Stimulated activated CD4-positive, alpha-beta T cell treated with anti-CD3 and anti-CD28 coated beads, Interleukin-1b, Interleukin-23, amount 100 ng/mL, for 1 hour (primary cell): ENCODE measurements at places on chromosomes 2 and 18.

DNA sequence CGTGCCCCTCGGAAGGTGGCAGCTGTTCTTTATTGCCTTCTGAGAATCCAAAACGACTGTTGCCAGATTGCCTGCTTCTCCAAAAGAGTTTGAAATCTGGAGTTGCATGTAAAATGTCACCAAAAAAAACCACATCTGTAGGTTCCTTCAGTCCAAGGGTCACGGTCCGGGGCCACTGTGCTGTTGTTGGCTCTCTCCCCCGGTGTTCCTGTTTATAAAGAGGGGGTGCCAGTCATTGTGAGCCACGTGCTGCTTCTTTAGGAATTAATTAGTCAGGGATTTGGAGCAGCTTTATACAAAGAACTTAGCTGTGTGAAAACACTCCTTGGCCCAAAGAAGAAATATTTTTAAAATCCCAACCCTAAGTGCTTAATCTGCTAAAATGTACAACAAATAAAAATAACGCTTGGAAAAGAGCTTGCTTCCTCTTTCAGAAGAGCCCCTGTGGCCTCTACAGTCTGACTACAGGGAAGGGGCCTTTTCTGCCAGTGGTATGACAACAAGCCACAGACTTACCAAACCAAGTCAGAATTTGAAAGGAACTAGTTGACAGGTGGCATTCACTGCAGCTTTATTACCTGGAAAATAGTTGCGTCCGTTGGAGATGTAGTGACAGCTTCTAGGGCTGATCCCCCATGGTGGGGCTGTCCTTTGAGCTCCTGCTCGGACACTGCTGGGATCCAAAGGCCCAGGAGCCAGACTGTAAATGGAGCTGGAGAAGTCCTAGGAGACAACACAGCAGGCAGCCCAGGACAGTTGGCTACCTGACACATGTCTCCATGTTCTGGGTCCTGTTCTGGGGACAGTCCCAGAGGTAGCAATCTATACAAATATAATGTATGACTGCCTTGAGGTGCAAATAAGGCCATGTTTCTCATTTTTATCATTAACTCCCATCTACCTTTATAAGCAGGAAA is 84.5 kb upstream of the SLC1A4 start:
- DNase-seq = no peak

DNA sequence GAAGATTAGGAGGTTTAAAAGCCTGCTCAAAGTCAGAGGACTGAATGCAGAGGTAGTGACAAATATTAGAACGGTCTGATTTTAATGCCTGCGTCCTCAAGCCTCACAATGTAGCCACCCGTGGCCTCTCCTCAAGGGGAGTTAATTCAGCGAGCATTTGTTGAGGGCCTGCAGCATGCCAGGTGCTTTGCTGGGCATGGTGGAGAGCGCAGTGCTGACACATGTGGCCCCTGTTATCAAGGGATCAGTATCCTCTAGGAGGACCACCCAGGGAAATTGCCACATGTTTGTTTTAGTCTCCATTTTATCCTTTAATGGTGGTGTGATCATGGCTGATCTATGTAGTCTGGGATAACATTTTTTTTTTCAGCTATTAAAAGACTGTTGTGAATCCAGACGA is 19.2 kb downstream of the PMAIP1 start:
- DNase-seq = no peak

- DNase-seq = no peak
These were observed 253.7 kb downstream of the DYM start for GRCh38 chr18:49206717-49207116.

GRCh38 chr2:241036397-241036963 is 38.1 kb downstream of the SNED1 start:
- DNase-seq = no peak

DNA sequence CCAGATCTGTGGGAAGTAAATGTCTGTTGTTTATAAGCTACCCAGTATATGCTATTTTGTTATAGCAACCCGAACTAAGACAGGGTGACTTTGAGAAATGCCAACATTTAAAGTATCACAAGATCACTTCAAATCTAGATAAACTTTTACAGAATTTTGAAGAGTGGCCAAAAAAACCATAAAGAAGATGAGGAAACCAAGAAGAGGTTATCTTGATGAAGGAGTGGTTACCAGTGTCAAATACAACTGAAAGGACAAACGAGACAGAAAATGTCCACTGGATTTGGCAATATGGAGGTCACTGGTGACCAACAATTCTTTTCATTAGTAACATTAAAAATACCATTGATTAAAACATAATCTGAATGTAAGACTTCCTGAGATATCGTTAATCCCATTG is 235.7 kb downstream of the DYM start:
- no peak for DNase-seq

- no peak for DNase-seq
These were observed 494 bp downstream of the ANKZF1 start for GRCh38 chr2:219230059-219230540.

- DNase-seq = no peak
These were observed 68.2 kb upstream of the NRP2 start for GRCh38 chr2:205613970-205614559.

- no peak for DNase-seq
These were observed 33.4 kb upstream of the LPIN2 start for GRCh38 chr18:3046216-3046808.

- no peak for DNase-seq
These were observed 66.1 kb upstream of the NXPH2 start for GRCh38 chr2:138846216-138846821.

GRCh38 chr2:66772618-66773017 is 337.7 kb downstream of the MEIS1 start:
- DNase-seq = no peak

- no peak for DNase-seq
These were observed 29.8 kb downstream of the TMEM87B start for GRCh38 chr2:112084689-112085374.

DNA sequence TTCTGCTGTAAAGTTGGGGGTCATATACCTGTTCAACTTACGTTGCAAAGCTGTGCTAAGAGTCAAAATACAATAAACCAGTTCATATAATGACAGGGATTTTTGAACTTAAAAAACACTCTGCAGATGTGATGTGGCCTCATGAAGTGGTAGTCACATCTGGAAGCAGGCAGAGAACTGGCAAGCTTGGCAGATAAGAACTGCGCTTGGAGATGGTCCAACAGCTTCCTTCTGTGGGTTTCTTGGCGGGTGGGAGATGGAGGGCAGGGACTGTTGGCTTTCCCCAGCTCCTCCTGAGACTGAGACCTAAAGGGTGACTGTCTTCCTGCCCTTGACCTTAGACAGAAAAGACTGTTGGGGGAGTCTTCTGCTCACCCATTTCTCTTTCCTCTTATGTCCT is 140.4 kb downstream of the CTIF start:
- no peak for DNase-seq

- DNase-seq = no peak
These were observed 2.3 kb downstream of the WNT10A start for GRCh38 chr2:218882866-218883366.

GRCh38 chr2:235864733-235865515 is 303.3 kb downstream of the GBX2 start:
- DNase-seq = no peak

GRCh38 chr2:13616616-13617015 is 899.9 kb downstream of the TRIB2 start:
- DNase-seq = no peak

GRCh38 chr2:12303181-12304030 is 413.3 kb upstream of the TRIB2 start:
- DNase-seq = no peak

GRCh38 chr2:217797661-217798069 is 205.1 kb downstream of the TNS1 start:
- DNase-seq = no peak

DNA sequence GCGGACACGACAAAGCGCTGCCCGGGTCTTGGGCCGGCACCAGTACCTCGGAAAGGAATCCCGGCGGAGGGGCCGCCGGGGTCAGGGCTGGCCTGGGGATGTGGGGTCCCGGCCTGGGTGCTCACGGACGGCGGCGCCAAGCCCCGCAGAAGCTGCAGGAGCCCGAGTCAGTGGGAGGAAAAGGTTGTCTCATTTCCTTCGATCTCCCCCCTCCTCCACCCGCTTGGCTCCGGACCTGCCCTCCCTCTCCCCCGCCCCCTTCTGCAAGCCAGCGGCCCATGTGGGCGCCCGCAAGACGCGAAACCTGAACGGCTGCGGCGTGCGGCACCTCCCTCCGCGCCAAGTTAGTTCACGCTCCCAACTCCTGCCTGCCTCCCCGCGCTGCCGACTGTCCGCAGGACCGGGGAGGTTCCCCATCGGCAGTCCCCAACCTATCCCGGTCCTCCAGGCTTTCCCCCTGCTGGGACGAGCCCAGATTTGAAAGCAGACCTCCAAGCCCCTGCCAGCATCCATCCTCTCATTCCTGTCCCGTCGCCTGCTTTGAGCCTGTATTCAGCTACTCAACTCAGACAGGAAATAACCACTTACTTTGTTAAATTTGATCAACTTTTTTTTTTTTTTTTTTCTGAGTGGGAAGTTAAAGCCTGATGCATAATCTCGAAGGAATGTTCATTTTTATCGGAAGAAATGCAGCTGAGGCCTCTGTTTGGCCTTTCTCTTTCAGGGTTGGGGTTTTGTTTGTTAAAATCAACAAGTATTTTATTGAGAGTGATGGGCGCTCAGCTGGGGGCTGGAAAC is at the start of gene EVA1A:
TSS of gene EVA1A (minus strand) at position 172 of the 798 bp plus-strand sequence. CDS start 42,799 bp downstream, outside the sequence.
- DNase-seq = no peak

- DNase-seq = no peak
These were observed 117.1 kb downstream of the NOL10 start for GRCh38 chr2:10572701-10573100.

- DNase-seq = no peak
These were observed 10.3 kb downstream of the CNRIP1 start for GRCh38 chr2:68309426-68309825.

DNA sequence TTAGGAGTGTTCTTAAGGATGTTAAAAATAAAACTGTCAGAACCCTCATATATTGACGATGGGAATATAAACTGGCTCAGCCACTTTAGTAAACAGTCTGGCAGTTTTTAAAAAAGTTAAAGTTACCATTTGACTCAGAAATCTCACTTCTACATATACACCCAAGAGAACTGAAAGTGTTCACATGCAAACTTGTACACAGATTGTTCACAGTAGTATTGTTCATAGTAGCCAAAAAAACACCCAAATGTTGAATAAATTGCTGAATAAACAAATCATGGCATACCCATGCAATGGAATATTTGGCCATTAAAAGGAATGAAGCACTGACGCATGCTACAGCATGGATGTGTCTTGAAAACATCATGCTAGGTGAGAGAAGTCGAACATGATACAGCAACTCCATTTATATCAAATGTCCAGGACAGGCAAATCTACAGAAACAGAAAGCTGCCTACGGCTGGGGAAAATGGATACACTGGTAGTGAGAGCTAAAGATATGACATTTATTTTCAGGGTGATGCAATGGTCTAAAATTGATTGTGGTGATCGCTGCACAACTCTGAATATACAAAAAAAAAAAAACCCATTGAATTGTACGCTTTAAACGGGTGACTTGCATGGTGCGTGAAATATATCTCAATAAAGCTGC is 10.1 kb downstream of the RPL31 start:
- no peak for DNase-seq

DNA sequence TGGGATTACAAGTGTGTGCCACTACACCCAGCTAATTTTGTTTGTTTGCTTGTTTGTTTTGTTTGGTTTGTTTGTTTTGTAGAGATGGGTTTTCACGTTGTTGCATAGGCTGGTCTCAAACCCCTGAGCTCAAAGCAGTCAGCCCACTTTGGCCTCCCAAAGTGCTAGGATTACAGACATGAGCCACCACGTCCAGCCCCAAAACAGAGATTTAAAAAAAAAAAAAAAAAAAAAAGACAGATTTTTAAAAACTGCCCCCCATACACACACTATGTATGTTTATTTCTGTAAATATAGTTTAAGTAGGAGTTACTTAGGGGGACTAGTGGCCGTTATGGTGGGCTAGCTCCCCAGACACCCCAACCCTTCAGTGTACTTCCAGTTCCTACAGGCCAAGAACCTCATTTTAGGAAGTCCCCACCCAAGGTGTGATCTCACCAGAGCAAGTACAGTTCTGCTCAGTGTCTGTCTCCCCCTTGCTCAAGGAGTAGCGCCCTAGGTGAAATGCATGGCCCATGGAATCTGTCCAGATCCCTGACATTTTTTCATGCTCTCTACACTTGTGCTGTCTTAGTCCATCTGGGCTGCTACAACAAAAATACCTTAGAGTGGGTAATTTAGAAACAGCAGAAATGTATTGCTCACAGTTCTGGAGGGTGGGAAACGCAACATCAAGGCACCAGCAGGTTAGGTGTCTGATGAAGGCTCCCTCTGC is 1.6 kb upstream of the TMBIM1 start:
- no peak for DNase-seq

DNA sequence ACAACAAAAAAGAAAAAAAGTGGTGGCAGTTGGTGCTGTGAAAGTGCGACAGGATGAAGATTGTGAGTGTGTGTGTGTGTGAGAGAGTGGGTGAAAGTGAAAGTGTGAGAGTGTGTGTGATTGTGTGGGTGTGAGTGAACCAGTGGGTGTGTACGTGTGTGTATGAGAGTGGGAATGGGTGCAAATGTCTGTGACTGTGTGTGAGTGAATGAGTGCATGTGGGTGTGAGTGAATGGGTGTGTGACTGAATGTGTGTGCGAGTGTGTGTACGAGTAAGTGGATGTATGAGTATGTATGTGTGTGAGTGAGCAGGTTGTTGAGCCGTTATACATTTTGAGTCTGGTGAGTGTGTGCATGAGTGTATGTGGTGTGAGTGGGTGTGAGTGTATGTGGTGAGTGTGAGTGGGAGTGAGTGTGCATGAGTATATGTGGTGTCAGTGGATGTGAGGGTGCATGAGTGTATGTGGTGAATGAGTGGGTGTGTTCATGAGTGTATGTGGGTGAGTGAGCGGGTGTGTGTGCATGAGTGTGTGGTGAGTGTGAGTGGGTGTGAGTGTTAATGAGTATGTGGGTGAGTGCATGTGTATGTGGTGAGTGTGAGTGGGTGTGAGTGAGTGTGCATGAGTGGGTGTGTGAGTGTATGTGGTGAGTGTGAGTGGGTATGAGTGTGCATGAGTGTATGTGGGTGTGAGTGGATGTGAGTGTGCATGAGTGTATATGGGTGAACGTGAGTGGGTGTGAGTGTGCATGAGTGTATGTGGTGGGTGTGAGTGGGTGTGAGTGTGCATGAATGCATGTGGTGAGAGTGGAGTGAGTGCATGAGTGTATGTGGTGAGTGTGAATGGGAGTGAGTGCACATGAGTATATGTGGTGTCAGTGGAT is 69.3 kb upstream of the HPCAL1 start:
- DNase-seq = no peak

DNA sequence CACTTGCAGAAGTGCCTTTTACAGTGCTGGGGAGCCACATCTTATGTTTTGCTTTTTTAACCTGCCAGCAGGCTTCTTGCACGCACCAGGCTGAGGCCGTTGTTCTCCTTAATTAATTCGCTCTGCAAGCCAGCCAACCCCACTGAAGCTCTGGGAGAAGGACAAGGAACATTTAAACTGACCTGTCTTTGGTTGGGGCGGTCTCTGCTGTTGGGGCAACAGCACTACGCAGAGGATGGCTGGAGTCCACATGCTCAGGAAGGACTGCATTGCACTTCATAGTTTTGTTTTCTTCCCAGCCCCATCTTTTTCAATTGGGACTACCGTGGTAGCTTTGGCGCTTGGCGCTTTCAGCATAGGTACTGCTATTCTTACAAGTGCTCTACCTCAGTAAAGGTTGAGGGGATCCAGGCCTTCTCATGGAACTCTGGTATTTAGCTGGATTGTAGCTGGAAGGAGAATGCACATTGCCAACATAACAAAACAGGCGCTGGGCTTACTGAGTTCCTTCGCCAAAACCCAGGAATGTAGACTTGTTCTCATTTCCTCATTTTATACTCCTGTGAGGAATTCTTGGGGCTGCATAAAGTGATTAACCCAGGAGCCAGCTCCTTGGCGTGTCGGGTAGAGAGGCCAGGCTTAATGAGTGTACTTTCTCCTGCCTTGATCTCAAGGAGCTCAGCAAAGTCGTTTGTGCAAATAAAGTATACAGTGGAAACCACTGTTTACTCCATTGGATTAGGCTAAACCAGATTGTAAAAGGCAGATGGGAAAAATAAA is 146.2 kb downstream of the PRKCE start:
- no peak for DNase-seq
